ENCODE measurements at places on chromosomes 2 and 18.

DNA sequence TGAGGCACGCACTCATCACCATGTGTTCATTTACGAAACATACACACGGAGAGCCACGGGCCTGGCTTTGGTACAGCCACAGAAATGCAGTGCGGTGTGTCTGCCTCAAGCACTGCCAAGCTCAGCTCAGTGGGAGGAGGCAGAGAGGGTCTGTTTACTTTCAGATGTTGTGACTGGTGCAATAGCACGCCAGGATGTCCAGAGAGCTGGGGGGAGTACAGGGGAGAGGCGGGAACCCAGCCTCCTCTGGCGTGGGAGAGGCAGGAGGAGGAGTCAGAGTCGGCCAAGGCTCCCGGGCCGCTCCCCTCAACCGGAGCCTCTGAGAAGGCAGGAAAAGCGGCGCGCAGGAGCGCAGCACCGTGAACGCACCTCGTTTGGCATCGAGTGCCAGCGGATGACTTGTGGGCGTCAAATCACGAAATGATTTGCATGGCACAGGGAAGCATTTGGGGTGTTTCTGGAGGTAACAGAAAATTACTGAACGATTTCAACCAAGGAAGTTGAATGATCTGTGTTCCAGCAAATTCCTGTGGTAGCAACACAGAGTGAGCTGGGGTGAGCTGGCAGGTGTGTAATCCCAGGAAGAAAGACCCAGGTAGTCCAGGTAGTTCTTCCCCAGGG, 143.0 kb downstream of the ZNF516 start:
- no peaks in the 10 kb centered on the region for H3K27me3 ChIP-seq
- peak; percentile 91 for DNase-seq
- H3K36me3 ChIP-seq = no peaks in the 10 kb centered on the region
- no peak overlapping the region for H3K4me3 ChIP-seq

DNA sequence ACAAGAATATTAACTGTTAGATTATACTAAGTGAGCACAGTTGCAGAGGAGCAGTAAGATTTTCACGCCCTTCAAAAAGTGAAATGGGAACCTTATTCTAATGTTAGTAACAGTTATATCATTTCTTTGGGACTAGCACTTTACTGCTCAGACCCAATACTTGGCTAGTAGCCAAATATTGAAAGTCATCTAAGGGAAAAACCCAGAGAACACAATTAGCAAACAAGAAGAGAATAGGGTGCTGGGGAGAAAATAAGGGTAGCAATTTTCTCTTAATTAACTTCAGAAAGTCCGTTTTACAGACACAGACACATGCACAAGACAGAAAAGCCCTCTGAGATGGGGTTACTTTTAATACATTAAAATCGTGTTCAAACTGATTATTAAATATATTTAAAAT, 71.8 kb downstream of the ID2 start:
- peaks cover 9% of the 10 kb centered on the region for H3K36me3 ChIP-seq
- no peaks in the 10 kb centered on the region for H3K27me3 ChIP-seq
- H3K27ac ChIP-seq = no peak overlapping the region

DNA sequence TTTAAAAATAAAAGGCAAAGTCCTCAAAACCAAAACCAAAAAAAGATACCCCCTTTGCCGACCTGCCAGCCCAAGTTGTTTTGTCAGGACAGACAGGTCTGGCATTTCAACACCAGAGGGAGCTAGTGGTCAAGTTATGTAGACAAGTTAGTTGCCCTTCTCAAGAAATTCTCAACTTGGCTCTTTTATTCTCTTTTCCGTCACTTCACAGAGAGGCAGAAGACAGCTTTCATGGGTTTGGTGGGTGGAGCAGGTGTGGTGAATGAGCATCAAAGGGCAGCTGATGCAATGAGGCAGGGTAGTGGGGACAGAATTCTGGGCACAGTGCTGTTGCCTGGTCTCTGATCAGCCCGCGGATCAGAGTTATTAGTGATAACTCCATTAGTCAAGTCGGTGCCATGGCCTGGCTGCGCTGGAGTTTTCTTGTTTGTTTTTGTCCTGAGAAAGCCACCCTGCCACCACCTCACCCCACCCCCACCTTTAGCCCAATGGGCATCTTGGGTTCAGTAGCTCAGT, 303.7 kb upstream of the EPAS1 start:
- H3K4me3 ChIP-seq = no peak overlapping the region
- DNase-seq = peak; percentile 82
- no peaks in the 10 kb centered on the region for H3K4me1 ChIP-seq
- H3K36me3 ChIP-seq = no peaks in the 10 kb centered on the region

DNA sequence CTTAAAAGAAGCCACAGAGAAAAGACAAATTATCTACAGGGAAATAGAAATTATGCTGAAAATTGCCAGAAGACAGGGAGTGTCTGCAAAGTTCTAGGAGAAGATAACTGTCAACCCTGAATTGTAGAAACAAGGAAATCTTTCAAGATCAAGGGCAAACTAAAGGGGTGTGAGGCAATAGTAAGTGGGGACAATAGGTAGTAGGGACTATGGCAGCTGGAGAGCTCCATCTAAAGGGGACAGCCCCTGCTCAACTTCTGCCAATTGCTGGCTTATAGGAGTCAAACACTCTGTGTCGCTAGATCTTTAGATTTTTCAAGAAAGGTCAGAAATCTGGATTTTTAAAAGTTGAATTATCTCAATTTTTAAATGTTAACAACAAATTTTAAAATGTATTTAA, 10.1 kb upstream of the ST3GAL5 start:
- H3K36me3 ChIP-seq = no peaks in the 10 kb centered on the region
- H3K4me3 ChIP-seq = no peak overlapping the region
- no peak for DNase-seq
- no peaks in the 10 kb centered on the region for H3K27me3 ChIP-seq
- no peaks in the 10 kb centered on the region for H3K4me1 ChIP-seq

DNA sequence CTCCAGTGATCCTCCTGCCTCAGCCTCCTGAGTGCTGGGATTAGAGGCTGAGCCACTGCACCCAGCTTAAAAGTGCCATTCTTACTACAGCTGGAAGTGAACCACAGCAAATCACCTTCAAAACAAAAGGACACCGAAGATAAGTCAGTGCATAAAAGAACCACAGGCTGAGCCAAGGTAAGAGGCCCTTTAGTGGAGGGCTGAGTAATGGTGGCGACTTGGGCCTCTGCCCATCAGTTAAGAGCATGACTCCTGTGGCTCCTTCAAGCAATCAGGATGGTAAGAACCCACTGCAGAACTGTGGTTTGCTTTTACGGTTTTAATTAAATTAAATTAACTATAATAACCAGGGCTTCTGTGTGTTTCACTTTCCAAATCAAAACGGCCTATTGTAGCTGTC, 75.1 kb downstream of the CTAGE1 start:
- peaks cover 54% of the 10 kb centered on the region for H3K4me1 ChIP-seq
- H3K27me3 ChIP-seq = no peaks in the 10 kb centered on the region
- no peak overlapping the region for H3K4me3 ChIP-seq
- no peak overlapping the region for H3K27ac ChIP-seq
- DNase-seq = peak; percentile 69

GRCh38 chr2:10039658-10040410, 3.5 kb upstream of the KLF11 start:
- H3K27ac ChIP-seq = no peak overlapping the region
- no peak overlapping the region for H3K4me3 ChIP-seq
- peaks cover 6% of the 10 kb centered on the region for H3K4me1 ChIP-seq
- no peak for DNase-seq
- H3K27me3 ChIP-seq = no peaks in the 10 kb centered on the region
- no peaks in the 10 kb centered on the region for H3K36me3 ChIP-seq

DNA sequence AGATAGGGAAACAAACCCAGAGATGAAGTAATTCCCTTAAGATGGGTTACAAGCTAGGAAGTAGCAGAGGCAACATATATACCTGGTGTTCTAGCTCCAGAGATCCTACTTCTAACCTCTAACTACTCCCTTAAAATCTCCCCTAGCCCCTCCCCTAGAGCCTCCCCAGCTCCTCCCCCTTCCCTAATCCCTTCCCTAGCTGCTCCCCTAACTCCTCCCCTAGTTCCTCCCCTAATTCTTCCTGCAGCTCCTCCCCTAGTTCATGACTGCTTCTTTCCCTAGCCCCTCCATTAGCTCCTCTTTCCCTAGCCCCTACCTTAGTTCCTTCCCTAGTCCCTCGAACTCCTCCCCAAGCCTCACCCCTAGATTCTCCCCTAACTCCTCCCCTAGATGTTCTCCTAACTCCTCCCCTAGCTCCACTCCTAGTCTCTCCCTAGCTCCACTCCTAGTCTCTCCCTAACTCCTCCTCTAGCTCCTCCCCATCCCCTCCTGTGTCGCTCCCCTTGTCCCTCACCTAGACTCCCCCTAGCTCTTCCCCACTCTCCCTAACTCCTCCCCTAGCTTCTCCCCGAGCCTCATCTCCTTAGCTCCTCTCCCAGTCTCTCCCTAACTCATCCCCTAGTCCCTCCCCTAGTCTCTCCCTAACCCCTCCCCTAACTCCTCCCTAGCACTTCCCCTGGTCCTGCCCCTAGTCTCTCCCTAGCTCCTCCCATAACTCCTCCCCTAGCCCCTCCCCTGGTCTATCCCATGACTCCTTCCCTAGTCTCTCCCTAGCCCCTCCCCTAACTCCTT, 108.9 kb downstream of the CD226 start:
- DNase-seq = no peak
- no peaks in the 10 kb centered on the region for H3K27me3 ChIP-seq
- H3K27ac ChIP-seq = no peak overlapping the region

GRCh38 chr2:5074733-5075132, 617.5 kb upstream of the SOX11 start:
- peaks cover 16% of the 10 kb centered on the region for H3K4me1 ChIP-seq
- H3K4me3 ChIP-seq = no peak overlapping the region
- H3K27me3 ChIP-seq = no peaks in the 10 kb centered on the region

DNA sequence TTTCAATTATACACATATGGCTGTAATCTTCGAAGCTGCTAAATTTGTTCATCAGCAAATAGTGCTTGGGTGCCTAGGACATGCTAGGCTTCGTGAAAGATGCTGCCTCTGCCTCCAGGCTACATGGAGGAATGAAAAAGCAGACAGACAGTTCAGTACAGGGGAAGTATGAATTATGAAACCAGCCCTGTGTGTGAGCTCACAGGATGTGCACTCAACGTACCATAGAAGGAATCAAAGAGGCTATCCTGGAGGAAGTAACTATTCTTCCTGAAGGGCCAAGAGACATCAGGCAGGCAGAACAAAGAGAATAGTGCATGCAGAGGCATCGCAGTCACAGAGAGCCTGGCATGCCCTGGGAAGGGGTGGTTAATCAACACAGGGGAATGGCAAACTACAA, 61.4 kb downstream of the DYM start:
- no peaks in the 10 kb centered on the region for H3K36me3 ChIP-seq
- H3K4me1 ChIP-seq = no peaks in the 10 kb centered on the region
- H3K4me3 ChIP-seq = no peak overlapping the region
- DNase-seq = peak; percentile 35
- H3K27ac ChIP-seq = no peak overlapping the region
- H3K27me3 ChIP-seq = no peaks in the 10 kb centered on the region

DNA sequence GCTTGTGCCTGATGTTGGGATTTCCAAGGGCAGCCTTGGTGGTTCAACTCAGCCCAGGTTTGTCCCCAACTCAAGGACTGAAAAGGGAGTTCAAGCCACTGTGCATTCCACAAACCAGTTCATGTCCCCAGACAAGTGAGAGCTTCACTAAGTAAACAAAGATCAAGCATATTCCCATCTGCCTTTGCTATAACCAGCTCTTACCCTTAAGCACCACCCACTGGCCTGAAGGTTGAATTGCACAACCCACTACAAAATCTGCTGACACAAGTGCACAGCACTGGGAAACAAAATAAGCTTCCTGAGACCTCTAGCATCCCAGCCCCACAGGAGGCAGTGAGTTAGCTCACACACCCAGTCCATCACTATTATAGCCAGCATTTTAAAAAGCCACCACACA, 516.7 kb downstream of the NR4A2 start:
- no peak overlapping the region for H3K4me3 ChIP-seq
- DNase-seq = no peak
- no peaks in the 10 kb centered on the region for H3K27me3 ChIP-seq
- H3K4me1 ChIP-seq = no peaks in the 10 kb centered on the region

- no peak overlapping the region for H3K27ac ChIP-seq
- H3K36me3 ChIP-seq = no peaks in the 10 kb centered on the region
- no peaks in the 10 kb centered on the region for H3K4me1 ChIP-seq
- H3K4me3 ChIP-seq = no peak overlapping the region
- DNase-seq = peak; percentile 78
- H3K27me3 ChIP-seq = no peaks in the 10 kb centered on the region
Measured at GRCh38 chr18:63979409-63979920, 9.6 kb downstream of the SERPINB8 start.

DNA sequence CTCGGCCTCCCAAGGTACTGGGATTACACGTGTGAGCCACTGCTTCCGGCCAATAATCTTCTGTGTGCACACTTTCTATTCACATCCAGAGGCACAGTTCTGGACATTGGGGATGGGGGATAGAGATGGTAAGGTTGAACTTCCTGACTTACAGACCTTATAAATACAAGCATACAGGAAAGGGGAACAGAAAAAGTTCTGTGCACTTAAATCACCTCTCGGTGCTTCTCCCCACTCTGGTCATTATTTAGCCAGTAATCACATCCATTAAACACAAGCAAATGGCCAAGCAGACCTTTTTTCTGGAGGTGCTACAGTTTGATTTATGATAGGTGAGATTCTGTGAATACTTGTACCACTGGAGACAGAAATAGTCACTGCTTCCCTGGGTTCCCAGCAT, 110.6 kb downstream of the CRIM1 start:
- H3K27ac ChIP-seq = no peak overlapping the region
- H3K27me3 ChIP-seq = peaks cover 94% of the 10 kb centered on the region
- DNase-seq = no peak
- H3K4me3 ChIP-seq = no peak overlapping the region
- H3K36me3 ChIP-seq = no peaks in the 10 kb centered on the region

- no peak overlapping the region for H3K4me3 ChIP-seq
- H3K27ac ChIP-seq = no peak overlapping the region
- H3K36me3 ChIP-seq = no peaks in the 10 kb centered on the region
- H3K27me3 ChIP-seq = no peaks in the 10 kb centered on the region
Measured at GRCh38 chr2:60320724-60321123, 232.7 kb downstream of the BCL11A start.

DNA sequence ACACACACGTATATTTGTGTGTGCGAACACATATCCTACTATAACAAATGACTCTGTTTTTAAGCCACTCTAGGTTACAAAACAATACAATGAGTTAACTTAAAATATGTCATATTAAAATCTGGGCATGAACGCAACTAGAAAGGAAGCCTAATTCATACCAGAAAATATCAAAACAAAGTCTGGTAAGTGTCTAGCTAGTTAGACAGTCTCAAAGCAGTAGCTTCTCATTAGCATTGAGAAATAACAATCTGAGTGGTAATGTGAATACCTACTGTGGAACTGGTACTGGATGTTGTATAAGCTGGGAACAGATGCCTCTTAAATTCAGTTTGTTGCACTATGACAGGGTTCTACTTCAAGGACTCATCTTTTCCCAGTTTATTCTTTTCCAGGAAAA, 32.5 kb upstream of the WIPF1 start:
- H3K4me3 ChIP-seq = no peak overlapping the region
- H3K27ac ChIP-seq = no peak overlapping the region
- no peaks in the 10 kb centered on the region for H3K36me3 ChIP-seq
- DNase-seq = no peak

GRCh38 chr2:162369551-162369950, 25.6 kb downstream of the GCA start:
- peak overlapping the region; percentile 20 for H3K27ac ChIP-seq
- DNase-seq = no peak
- H3K36me3 ChIP-seq = peaks cover 32% of the 10 kb centered on the region
- no peak overlapping the region for H3K4me3 ChIP-seq

All from cardiac muscle cell (in vitro differentiated cells and primary cell).